ENCODE measurements at places on chromosomes 7 and 10. TPM values are rescaled to one million over a fixed set of nuclear protein-coding genes. Genes with fewer than 3 reads are reported as not detected.

Gene RBP3
- total RNA-seq, result not detected

Gene WIPF3
- total RNA-seq, result 2.0 TPM

Gene AASS
- total RNA-seq, result 0.31 TPM

Gene OR6B1
- total RNA-seq, result not detected

DNA sequence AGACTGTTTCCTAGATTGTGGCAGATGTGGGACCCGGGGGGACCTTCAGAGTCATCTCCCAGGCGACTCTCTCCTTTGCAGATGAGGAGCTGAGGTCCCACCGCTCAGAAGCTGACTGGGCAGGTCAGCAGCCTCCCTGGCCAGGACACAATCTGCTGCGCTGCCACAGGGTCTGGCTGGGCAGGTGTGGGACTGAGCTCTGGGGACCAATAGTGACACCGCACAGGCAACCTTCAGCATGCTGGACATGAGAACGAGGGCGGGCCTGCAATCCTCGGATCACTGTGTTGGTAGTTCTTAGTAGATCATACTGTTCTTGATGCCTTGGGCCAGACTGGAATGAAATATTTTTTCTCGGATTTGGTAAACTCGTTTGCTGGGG, 20.5 kb upstream of the CRYGN start:
- no peak for DNase-seq

Data from Panc1 (cell line).